Renal cortex interstitium (tissue), 15 donors: ENCODE measurements at places on chromosomes 16 and 17. TPM values are rescaled to one million over a fixed set of nuclear protein-coding genes. Genes with fewer than 3 reads are reported as not detected.

Gene SLC5A11
- polyA plus RNA-seq: 6.6 TPM

Gene GOSR2
- polyA plus RNA-seq: 51.6 TPM

Gene GAST
- polyA plus RNA-seq: not detected

Gene KRTAP3-2
- polyA plus RNA-seq: not detected

Gene FOXL1
- polyA plus RNA-seq: 16.1 TPM

Gene GRAP
- 4.6 TPM for polyA plus RNA-seq

Gene CD300C
- 0.54 TPM for polyA plus RNA-seq

Gene CRISPLD2
- polyA plus RNA-seq: 7.8 TPM

Gene HBQ1
- 0.98 TPM for polyA plus RNA-seq

GRCh38 chr16:72124761-72125634 lies 31.4 kb downstream of the DHX38 start:
- DNase-seq: peak; percentile 56

DNA sequence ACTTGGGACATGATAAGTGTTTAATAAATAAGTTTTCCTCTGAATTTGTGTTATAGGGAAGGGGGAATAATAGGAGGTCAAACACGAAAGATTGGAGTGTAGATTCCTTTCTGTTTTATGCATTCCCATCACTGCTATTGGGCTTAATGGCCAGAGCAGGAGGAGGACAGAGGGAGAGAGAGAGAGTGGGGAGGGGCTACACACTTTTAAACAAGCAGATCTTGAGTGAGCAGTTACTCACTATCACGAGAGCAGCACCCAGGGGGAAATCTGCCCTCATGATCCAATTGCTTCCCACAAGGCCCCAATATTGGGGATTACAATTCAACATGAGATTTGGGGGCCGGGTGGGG lies 505.0 kb downstream of the GRIN2A start:
- no peak for DNase-seq

- no peak for DNase-seq
These were observed 127.0 kb downstream of the ABCC6 start for GRCh38 chr16:16096121-16096857.

- DNase-seq: no peak
These were observed 17.1 kb downstream of the CDH5 start for GRCh38 chr16:66383551-66383950.

- no peak for DNase-seq
These were observed 26.6 kb downstream of the GOSR2 start for GRCh38 chr17:46949291-46950174.

- no peak for DNase-seq
These were observed 7.8 kb downstream of the ARRB2 start for GRCh38 chr17:4718276-4718675.

DNA sequence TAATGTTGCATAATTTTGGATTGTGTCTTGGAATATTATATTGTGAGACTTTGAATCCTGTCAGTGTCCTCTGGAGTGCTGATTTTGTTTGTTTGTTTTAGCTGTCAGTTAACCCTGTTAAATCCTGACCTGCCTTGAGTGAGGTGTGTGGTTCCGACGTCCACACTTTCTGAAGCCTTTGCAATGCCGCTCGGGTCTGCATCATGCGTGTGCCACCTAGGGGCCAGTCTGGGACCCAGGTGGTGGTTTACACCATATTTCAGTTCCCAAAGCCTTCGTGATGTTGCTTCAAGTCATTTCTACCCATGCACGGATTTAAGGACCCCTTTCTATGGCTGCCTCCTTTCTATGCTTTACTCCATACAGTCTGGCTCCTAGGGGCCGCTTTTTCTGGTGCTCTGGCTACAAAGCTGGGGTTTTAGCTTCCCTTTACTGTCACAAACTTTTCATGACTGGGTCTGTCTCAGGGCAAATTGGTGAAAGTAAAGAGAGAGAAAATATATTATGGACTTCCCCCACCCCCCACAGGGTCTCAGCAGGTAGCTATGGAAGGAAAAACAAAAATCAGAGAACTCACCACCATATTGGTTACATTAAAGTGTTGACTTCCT lies 11.4 kb upstream of the OR4D1 start:
- no peak for DNase-seq

GRCh38 chr16:56347166-56347565 lies 78.2 kb downstream of the AMFR start:
- DNase-seq: no peak

DNA sequence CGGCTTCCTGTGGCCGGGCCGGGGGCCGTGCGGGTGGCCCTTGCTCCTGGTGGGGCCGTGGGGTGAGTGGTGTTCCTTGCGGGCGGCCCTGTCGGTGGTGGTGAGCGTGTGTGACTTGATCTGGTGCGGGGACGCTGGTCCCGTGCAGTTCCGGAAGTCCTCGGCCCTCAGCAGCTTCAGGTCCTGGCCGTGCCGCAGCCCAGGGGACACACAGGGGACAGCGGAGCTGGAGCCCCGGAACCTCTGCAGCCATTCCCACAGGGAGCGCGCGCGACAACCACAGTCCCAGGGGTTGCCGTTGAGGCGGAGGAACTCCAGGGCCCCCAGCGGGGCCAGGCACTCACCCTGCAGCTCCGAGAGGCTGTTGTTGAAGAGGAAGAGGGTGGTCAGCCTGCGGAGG lies 88.4 kb downstream of the RTN4RL1 start:
- DNase-seq: no peak

DNA sequence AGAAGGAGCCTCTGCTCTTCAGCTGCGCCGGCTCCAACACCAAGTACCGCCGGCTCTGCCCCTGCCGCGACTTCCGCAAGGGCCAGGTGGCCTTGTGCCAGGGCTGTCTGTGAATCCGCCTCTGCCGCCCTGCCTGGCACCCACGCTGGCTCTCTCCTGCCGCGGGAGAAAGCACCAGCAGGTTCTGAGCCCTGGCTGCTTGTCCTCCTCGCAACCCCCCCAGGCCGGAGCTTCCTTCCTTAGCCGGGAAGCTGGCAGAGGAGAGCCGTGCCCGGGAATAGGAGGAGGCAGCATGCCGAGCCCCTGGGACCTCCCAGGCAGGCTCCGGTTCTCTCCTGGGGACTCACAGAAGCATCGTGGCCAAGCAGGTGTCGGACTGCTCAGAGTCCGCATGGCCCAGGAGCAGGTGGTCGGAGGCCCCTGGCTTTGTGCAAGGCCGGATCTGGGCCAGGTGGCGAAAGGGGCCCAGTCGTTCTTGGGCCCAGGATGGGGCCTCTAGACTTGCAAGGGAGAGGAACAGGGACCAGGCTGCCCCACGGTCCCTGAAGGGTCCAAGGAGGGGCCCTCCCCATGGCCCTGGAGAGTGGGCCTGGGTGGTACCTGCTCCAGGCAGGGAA lies 80.6 kb downstream of the MGAT5B start:
- DNase-seq: no peak

- DNase-seq: no peak
These were observed 55.1 kb upstream of the CNTNAP4 start for GRCh38 chr16:76222087-76222486.

DNA sequence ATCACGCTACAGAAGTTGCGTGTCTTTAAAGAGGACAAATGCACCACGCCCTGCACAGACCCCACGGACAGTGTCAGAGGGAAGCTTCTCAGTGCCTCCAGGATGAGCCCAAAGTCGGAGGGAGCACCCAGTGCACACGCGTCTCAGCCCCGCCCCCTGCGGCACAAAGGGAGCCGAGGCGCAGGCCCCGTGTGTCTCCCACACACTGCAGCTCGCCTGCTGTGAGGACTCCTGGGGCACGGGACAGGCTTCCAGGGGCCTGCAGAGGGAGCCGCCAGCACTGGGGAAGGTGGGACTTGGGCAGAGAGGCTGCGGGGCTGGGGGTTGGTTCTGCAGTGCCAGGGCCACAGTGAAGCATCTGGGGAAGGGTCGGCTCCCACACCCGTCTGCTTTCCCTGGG lies 77.4 kb downstream of the LMF1 start:
- DNase-seq: no peak

GRCh38 chr16:77409311-77409710 lies 25.5 kb downstream of the ADAMTS18 start:
- no peak for DNase-seq

DNA sequence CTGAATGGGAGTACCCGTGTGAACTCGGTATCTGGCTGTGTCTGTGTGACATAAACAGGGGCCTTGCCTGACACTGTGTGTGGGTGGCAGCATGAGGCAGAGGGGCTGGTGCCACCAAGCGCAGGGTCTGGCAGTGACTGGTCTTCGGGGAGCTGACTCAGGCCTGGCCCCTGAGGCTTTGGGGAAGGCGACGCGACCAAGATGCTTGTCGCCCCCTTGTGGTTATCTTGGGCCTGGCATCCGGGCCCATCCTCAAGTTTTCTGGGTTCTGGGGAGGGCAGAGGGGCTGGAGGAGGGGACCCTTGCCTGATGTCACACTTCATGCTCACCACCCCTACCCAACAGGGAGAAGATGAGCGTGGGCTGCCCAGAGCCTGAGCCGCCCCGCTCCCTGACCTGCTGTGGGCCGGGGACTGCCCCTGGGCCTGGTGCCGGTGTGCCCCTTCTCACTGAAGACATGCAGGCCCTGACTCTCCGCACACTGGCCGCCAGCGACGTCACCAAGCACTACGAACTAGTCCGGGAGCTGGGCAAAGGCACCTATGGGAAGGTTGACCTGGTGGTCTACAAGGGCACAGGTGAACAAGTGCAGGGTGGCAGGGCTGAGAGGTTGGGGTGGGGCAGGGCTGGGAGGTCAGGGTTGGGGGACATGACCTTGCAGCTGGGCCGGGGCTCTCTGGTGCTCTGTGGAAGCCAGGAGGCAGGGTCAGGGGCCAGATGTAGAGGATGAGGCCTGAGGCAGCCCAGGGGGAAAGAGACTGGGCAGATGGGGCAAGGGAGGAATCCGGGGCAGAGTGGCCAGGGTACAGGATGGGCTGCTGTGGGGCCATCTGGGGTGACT lies 24.9 kb downstream of the SBK1 start:
- DNase-seq: no peak

- DNase-seq: no peak
These were observed 202.9 kb downstream of the RAB11FIP4 start for GRCh38 chr17:31594416-31594815.

DNA sequence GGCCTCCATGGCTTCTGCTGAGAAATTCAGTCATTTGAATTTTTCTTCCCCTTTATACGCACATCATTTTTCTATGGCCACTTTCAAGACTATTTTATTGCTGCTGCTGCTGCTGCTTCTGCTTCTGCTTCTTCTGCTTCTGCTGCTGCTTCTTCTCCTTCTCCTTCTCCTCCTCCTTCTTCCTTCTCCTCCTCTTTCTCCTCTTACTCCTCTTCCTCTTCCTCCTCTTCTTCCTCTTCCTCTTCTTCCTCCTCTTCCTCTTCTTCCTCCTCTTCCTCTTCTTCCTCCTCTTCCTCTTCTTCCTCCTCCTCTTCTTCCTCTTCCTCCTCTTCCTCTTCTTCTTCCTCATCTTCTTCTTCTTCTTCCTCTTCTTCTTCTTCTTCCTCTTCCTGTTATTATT lies 22.4 kb downstream of the CPD start:
- no peak for DNase-seq

GRCh38 chr17:75812096-75813013 lies 27.7 kb downstream of the UNK start:
- DNase-seq: no peak

- no peak for DNase-seq
These were observed 324.7 kb downstream of the SEC14L1 start for GRCh38 chr17:77465358-77466041.

GRCh38 chr17:65633988-65634387 lies 72.5 kb upstream of the AXIN2 start:
- DNase-seq: no peak

DNA sequence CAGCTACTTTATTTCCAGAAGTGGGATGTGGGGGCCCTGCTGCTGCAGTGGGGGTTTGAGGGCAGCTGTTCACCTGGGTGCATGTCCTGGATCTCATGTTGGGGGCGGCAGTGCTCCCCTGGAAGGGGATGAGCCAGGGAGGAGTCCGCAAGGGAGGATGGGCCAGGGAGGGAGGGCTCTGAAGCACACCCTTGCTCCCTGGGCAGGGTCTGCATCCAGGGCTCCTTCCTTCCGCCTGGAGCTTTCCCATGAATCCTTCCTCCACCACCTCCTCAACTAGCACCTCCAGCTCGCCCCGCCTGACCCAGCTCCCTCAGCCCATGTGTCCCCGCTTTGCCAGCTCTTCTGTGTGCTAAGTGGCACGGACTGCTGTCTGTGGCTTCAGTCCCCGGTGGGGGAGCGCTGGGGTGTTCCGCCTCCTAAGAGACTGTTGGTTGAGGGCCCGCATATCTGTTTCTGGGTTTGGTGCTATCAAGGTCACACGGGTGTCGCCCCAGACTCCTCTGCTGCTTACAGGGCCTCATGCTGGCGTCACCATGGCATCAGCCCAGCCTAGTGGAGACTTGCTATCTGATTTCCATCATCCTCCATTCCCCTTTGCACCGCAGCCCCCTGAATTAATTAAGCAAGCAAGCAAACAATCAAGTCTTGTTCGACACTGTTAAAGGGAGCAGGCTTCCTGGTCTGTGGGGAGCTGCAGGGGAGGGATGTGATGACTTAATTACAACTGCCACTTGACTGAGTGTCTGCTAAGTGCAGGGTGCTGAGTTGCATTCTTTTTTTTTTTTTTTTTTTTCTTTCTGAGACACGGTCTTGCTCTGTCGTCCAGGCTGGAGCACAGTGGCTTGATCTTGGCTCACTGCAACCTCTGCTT lies 71.8 kb downstream of the PRKCA start:
- no peak for DNase-seq

GRCh38 chr16:85199069-85199725 lies 86.9 kb upstream of the CIBAR2 start:
- no peak for DNase-seq

DNA sequence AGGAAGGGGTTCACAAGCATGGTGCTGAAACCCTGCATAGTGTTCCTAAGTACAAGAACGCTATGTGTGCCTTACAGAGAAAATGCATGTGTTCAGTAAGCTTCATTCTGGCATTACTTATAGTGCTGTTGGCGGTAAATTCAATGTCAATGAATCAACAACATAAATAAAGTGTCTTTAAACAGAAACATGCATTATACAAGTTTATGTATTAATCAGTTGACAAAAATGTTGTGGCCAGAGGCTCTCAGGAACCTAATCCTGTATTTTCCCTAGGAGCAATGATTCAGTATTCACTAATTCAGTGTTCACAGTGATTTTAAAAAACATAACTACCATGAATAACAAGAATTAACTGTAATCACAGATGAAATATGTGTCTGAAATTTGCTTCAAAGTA lies 47.1 kb upstream of the MYOCD start:
- DNase-seq: no peak

DNA sequence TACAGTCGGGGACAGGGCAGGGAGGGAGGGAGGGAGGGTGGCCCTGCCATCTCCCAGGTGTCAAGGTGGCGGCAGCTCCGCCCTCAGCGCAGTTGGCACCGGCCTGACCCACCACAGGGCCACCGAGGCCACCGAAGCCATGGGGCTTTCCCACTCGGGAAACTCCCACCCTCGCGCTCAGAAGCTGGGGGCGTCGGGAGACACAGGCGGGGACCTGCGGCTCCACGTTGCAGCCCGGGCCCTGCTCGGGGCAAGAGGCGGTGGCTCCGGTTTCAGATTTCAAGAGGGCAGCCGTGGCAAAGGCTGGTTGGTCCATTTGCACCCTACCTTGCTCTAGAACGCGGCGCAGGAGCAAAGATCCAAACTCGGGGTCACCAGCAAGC lies 544 bp downstream of the CYB561 start:
- DNase-seq: no peak
